Activated naive CD4-positive, alpha-beta T cell treated with Interleukin-2 at 50 U/mL for 16 hours (primary cell): ENCODE measurements at places on chromosomes 2 and 18.
A peak's percentile ranks its signal among the peaks of the same experiment; 100 is the strongest.

GRCh38 chr2:141522702-141523101 lies 608.1 kb downstream of the LRP1B start:
- DNase-seq, result no peak

DNA sequence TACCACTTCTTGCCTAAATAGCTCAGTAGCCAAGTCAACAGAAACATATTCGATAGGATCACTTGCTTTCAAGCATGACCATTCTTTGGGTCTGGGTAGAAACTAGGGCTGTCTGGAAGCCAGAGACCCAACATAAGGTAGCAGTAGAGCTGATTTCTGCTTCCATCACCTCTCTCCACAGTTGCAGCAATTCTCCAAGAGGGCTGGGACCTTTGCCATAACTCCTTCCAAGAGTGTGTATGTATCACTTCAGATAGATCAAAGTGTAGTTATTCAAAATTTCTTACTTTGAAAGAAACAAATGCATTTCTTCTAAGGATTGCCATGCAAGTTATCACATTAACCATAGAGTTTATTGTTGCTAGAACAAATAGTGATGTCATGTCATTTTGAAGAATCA lies 172.0 kb upstream of the GALNT5 start:
- no peak for DNase-seq

- DNase-seq, result peak; percentile 31
These were observed 120.8 kb downstream of the NFATC1 start for GRCh38 chr18:79516441-79516931.

DNA sequence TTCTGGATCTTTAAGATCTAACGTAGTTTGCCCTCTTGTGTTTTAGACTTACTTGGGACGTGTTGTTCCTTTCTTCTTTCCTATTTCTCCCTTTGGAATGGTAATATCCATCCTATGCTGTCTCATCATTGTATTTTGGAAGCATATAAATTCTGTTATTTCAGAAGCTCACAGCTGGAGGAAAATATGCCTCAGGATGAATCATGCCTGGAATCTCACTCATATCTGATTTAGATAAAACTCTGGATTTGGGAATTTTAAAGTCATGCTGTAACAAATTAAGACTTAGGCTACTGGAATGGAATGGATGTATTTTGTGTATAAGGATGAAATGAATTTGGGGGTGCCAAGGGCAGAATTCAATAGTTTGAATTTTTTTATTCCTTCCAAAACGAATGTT lies 245.2 kb upstream of the GULP1 start:
- no peak for DNase-seq

DNA sequence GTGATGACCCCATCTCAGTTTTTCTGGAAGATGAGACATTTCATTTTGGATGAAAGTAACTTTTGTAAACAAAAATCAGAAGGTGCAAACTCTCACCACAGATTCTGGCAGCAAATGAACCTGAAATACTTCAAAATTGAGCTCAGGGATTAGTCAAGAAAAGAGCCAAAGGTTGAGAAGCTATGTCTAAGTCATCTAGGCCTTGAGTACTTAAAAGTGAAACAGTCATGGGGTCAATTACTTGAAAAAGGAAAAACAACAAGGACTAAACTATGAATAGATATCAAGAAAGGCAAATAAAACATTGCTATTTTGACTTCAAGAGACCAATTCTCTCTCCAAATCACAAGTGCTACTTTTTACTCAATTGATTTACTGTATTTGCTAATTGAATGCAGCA lies 285.1 kb downstream of the RBM43 start:
- DNase-seq, result no peak

GRCh38 chr2:167192833-167193232 lies 304.6 kb downstream of the XIRP2 start:
- no peak for DNase-seq

DNA sequence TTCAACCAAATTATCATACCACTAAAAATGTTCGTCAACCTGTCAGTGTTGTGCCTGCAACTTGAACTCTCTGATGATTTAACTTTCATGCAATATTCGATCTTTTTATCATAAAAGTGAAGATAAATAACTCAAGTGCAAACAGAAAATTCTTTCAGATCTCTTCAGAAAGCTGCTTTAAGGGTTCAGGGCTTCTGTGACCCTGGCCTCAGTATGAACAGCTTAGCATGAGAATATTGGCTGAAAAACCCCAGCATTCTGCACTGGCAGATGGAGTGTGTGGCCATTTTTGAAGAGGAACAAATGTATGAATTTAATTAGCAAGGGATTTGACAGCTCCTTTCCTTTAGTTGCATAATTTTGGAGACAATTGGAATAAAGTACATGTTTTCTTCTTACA lies 851.4 kb upstream of the SOX11 start:
- DNase-seq, result no peak

GRCh38 chr2:6883448-6884122 lies 6.0 kb downstream of the RSAD2 start:
- DNase-seq, result no peak

DNA sequence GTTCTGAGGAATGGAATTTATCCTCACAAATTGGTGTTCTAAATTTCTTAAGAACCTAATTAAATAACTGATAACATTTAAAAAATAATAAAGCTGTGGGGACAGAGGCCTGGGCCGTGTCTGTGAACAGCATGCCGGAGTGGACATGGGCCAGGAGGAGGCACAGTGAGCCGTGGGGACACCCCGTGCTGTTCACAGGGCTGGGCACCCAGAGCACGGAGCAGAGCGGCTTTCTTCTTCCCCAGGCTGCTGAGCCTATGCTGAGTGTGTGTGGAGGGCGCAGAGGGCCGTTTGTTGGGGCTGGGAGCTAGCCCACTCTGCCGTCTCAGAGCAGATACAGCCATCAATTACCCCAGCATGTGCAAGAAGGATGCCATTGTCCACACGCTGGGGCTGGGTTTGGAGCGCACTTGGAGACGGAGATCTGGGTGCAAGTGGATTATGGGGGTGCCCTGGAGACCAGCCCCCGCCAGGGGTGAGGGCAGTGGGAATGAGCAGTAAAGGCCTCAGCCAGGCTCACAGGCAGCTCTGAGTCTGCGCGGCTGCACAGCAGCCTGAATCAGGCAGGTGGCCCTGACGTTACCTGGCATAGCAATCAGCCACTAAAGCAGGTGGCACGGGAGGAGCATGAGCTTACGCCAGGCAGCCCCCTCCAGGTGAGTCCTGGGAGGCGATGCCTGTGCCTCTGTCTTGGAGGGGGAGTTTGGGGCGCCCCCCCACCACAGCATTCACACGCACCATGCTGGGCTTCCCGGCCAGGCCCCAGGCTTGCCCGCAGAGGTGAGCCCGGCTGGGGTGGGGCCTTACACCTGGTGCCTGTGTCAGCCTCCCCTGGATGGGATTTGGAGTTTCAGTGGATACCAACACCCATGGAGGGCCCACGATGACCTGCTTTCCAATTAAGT lies 52.1 kb upstream of the SLC66A3 start:
- peak; percentile 9 for DNase-seq

- DNase-seq, result no peak
These were observed 20.3 kb upstream of the LAPTM4A start for GRCh38 chr2:20071397-20072383.

- DNase-seq, result no peak
These were observed 76.3 kb upstream of the GALNT3 start for GRCh38 chr2:165870346-165870745.

- no peak for DNase-seq
These were observed 115.3 kb downstream of the DOCK10 start for GRCh38 chr2:224927011-224927410.

GRCh38 chr2:140041239-140041638 lies 1261.0 kb upstream of the NXPH2 start:
- no peak for DNase-seq

DNA sequence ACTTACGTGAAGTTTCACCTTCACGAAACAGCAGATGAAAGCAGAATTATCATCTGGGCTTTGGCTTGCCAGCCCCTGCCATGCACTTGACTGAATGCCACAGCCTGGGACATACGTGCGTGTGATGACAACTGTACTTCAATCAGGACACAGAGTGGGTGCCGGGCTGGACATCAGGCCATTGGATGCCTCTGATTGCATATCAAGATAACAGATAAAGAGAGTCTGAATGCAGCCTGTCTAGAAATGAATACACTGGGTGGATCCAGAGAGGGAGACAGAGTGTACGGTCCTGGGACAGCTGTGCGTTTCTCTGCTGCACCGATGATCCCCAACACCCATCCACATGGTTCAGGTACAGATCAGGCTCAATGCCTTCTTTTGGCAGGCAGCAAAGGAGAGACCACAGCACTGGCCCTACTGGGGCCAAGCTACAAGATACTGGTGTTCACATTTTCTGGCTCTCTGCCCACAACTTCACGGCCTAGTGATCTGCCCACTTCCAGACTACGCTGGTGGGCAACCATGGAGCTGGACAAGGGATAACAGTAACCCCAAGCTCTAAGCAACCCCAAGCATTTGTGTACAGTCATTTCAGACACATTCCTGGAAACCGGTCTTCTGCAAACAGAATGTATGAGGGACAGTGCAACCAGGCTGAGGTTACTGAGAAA lies 35.6 kb downstream of the FBLN7 start:
- DNase-seq, result no peak

GRCh38 chr18:55585065-55585919 lies 2.7 kb downstream of the TCF4 start:
- no peak for DNase-seq

DNA sequence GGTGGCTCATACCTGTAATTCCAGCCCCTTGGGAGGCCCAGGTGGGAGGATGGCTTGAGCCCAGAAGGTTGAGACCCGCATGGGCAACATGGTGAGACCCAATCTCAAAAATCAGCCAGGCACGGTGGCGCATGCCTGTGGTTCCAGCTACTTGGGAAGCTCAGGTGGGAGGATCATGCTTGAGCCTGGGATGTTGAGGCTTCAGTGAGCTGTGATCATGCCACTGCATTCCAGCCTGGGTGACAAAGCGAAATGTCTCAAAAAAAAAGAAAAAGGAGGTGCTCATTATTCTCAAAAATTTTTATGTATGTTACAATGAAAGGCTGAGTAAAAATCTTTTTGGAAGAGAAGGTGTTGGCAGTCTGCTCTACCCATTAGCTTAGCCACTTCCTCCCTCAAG lies 106.8 kb downstream of the TSN start:
- DNase-seq, result no peak

DNA sequence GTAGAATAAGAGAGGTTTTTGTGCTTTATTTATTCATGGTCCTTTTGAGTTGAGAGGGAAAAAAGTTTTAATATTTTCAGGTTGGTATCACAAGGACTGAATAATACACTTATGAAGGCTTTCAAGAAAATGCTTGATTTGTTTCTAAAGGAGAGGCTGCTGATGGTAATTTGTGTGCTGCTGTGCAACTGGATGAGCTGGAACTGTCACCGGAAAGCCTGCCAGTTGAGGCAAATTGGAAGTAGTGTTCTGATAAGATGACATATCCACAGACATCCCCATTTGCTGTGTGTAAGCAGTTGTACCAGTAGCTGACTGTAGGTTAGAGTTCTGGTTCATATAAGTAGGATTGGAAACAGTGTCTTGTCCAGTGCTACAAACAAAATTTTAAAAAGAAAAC lies 21.6 kb upstream of the CACNB4 start:
- no peak for DNase-seq

- DNase-seq, result no peak
These were observed 52.9 kb downstream of the SERPINB7 start for GRCh38 chr18:63828120-63828519.

GRCh38 chr18:42157878-42158277 lies 202.8 kb downstream of the PIK3C3 start:
- DNase-seq, result no peak

DNA sequence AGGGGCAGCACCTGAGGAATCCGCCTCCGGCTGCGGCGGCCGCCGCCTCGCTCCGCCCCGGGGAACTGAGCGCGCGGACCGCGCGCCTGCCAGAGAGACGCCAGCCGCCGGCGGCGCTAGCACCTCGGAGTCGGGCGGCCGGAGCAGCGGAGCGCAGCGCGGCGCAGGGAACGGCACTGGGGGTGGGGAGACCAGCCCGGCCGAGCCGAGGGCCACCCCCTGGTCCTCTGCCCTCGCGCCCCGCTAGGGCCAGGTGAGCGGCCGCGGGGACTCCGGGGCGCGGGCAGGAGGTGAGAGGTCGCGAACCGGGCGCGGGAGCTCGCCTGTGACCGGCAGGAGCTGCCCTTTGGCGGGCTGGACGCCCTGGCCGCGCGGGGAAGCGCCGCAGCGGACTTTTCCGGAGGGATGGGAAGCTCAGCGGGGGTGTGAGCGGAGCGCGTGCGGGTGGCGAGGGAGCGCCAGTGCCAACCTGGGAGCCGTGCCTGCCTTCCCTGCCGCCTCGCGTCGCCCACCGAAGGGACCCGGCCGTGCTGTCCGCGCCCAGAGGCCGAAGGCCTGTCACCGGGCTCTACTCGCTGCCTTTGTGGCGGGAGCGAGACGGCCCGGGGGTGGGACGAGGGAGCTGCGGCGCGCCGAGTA lies at the start of gene GREB1L:
Gene GREB1L, plus strand, starts transcription at position 92 of the 639 bp plus-strand sequence. CDS start 141,287 bp downstream, outside the sequence.
- DNase-seq, result no peak

DNA sequence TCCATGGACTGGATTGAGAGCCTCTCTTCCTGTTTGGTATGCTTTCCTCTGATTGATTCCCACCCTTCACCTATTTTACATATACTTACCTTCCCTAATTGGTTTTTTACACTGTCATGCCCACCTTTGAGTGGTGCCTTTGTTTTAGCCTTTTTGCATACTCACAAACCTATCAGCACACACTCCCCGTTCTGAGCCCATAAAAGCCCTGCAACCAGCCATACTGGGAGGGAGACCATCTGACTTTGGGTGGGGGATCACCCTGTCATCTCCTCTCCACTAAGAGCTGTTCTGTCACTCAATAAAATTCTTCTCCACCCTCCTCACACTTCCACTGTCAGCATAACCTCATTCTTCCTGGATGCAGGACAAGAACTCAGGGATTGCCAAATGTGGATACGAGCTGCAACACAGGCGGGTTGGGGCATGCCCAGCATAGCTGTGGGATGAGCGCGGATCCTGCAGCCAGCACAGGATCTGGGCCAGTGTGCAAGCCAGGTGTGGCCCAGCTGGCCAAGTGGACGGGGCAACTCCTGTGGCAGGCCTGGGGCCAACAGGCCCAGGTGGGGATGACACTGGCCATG lies 9.4 kb upstream of the MOB1A start:
- no peak for DNase-seq

DNA sequence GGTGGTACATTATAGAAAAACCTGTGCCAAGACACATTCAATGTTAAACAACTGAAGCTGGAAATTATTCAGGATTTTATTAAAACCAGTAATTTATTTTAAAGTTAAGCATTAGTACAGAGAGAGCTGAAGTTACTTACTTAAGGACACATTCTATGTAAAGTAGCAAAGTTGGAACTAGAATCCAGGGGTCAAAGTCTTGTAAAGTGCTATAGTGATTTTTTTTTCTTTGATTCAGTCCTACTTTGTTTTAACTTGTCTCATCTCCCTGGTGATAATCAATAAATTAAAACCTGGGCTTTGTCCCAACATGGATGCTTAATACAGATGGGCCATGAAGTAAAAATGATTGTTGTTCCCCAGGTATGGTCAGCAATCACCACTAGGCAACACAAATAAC lies 1271.8 kb upstream of the CHAC2 start:
- DNase-seq, result no peak

DNA sequence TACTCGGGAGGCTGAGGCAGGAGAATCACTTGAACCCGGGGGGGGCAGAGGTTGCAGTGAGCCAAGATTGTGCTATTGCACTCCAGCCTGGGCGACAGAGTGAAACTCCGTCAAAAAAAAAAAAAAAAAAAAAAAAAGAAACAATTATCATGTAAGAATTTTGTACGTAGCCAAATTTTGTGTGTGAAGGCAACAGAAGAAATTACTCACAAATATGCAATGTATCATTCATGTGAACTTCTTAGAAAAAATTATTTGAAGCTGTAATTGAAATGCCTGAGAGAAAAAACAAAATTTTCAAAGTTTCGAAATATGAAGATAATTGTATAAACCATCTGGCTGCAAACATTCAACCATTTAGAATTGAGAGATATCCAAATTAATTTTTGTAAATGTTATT lies 204.8 kb upstream of the PARD3B start:
- no peak for DNase-seq
